ENCODE measurements at places on chromosomes 11 and 22.
A peak's percentile ranks its signal among the peaks of the same experiment; 100 is the strongest.

GRCh38 chr11:46677169-46677568, 23.2 kb downstream of the ARHGAP1 start:
- no peak for DNase-seq

DNA sequence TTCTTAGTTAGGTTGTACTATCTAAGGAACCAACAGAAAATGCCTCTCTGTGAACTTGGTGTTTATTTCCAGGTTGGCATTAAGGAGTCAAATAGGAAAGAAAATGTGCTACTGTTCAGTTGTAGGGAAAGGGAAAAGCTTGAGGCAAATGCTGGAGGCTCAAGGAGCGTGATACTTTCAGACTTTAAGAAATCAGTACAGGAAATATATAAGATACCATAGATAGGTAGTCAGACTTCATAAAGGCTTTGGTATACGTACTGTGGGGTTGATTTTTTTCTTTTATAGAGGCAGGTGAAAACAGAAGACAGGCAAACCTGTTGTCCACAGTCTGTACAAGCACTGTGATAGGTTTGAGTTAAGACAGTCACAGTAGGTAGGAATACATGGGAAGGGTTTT, 30.8 kb downstream of the EP300 start:
- no peak for DNase-seq

GRCh38 chr11:43360361-43361032, 1.8 kb downstream of the TTC17 start:
- DNase-seq: no peak

DNA sequence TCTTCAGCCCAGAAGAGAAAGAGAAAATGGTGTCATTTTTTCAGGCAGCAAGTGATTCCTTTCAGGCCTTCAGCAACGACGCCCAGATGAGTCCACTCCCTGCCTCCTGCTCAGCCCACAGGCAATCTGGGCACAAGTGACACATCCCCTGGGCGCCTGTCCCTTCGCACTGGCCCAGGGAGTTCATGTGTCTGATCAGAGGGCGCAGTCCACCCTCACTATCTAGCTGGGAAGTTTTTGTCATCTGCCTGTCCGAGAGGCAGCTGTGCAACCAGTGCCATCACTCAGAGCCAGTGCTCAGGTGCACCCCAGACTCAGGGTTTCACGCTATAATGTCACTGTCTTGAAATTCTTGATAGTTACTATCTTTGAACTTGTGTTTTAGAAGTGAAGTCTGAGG, 1.4 kb upstream of the KCNQ1OT1 start:
- no peak for DNase-seq

DNA sequence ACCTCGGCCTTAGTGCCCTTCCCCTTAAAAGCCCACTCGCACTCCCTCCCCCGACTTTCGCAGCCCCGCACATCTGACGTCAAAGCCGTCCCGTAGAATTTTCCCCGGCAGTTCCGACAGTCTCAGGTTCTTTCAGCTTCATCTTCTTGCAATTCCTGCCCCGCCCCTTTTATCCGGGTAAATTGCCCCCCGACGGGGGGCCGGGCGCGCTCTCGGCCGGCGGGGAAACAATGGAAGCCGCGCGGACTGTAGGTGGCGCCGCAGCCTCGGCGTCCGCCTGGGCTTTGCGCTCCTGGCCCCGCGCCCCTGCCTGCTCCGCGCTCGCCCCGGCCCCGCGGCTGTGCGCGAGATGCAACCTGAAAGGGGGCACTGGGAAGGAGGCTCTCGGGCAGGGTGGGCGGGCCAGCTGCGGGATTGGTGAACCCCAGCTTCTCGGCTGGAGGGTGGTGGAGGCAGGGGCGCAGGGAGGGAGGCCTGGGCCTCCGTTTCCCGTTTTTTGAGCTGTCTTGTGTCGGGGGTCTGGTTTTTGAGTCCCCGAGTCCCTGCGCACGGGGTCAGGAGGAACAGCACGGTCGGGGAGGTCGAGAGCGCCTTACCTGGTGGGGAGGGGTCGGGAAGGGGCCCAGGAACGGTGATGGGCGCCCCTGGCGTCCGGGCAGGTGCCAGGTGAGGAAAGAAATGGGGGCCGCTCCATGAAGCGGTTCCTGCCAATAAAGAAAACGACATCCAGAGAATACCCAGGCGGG, 859 bp upstream of the FGF19 start:
- no peak for DNase-seq

DNA sequence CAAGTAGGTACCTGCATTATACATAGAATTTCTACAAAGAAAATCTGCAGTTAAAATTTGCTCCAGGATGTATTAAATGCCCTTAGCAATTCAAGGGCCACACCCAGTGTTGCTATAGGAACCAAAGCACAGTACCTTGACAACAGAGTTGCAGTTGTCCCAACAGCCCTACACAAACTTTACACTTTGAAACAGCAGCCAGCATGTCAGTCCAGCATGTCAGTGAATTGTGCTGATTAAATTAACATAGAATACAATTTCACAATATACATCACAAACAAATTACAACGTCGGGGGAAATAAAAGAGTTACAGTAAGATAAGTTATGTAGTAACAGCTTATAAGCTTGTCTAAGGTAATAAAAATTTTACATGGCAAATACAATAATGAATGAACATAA, 389.2 kb downstream of the SOX6 start:
- DNase-seq: no peak

GRCh38 chr22:40200795-40201530, 23.2 kb downstream of the TNRC6B start:
- no peak for DNase-seq

- no peak for DNase-seq
These were observed 4.8 kb upstream of the MRTFA start for GRCh38 chr22:40641269-40641668.

- DNase-seq: no peak
These were observed 5.6 kb downstream of the GAL start for GRCh38 chr11:68689737-68690625.

- DNase-seq: no peak
These were observed 237.8 kb downstream of the TBC1D22A start for GRCh38 chr22:47000256-47000655.

GRCh38 chr11:111565114-111565720, 24.7 kb downstream of the LAYN start:
- peak; percentile 70 for DNase-seq

DNA sequence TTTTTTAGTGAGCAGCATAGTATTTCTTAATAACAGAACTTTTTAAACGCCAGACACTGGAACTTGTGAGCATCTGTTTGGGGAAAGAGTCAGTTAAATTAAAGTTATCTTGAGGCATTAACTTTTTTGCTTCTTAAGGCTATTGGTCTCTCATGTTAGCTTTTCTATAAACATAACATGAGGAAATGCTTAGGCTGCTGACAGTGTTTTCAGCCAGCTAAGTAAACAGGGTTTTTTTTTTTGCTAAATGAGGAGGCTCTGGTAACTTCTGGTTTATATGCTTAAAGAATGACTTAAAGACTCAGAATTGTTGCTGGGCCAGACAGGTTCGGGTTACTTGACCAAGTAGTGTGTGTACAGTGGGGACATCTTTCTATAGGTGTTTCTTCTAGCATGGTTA, 95.8 kb upstream of the ALKBH3 start:
- DNase-seq: no peak

- DNase-seq: no peak
These were observed 109.3 kb upstream of the SNX19 start for GRCh38 chr11:131025421-131026125.

- DNase-seq: no peak
These were observed 102.6 kb downstream of the SPON1 start for GRCh38 chr11:14065141-14065540.

- DNase-seq: peak; percentile 18
These were observed 41.3 kb upstream of the MN1 start for GRCh38 chr22:27842669-27843431.

DNA sequence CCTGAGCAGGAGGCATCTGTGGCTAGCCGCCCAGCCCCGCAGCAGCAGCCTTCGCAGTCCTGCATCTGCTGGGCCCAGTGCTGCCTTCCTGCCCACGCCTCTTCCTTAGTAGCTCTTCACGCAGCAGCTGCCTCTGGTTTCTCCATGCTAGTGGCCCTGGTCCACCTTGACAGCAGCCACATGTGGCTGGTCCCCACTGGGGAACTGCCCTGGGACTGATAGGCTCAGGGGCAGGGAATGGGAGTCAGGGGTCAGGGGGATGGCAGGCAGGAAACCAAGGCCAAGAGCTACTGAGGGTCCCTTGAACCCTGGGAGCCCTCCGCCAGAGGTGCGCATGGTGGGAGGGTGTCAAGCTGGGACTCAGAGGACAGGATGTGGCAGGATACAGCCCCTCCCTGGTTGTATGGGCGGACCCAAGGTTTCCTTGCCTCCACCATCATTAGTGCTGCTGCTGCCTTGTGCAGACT, 99.4 kb upstream of the PITPNB start:
- no peak for DNase-seq

GRCh38 chr22:30092686-30093085, 12.4 kb downstream of the HORMAD2 start:
- no peak for DNase-seq

DNA sequence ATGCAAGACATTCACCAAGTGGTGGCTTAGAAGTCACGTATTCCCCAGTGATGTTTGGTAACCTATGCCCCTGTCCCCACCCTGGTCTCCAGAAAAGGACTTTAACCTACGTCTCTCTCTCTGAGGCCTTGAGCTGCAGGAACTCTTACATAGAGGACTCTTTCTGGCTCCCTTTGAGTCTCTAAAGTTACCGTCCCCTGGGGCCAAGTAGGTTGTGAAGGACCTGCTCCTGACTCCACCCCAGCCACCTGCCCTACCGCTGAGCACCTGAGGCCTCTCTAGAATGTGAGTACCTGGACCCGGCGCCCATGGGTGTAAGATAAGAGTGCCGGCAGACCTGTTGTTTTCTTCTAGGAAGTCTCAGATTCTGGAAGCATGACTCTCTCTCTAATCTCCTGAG, 95.4 kb downstream of the TIMP3 start:
- DNase-seq: no peak

GRCh38 chr11:19574916-19575315, 137.7 kb upstream of the NAV2 start:
- DNase-seq: no peak

DNA sequence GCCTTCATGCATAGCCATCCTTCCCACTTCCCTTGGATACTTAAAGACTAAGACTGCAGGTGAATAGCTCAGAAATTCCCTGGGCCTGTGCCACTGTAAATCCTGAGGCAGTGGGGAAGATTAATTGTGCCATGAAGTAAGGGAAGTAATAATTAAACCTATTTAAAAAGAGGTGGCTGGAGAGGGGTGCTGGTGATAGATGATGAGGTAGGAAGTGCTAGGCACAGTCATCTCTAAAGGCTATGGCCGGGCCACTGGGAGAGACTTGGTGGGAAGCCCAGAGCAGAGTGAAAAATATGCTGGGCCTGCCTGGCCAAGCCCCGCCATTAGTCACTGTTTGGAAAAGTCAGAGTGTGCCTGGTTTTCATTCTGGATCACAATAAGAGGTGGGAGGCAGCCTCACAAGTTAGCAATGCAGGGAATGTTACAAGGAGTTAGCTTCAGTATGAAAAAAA, 197.2 kb upstream of the PITPNB start:
- no peak for DNase-seq

DNA sequence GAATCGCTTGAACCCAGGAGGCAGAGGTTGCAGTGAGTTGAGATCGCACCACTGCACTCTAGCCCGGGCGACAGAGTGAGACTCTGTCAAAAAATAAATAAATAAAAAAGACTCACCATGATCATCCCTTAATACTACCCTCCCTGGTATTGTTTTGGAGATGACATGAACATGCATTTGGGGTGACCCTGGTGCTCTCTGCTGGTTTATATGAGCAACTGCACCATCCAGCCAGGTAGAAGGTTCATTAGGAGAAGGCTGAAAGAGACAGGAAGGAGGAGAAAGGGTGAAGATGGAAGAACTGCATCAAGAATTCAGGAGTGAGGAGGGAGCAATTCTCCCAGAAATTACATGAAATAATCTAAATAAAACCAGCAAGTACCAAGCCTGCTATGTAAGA, 37.8 kb downstream of the SLC5A1 start:
- DNase-seq: no peak

GRCh38 chr11:130527636-130528297, 79.3 kb downstream of the ADAMTS15 start:
- no peak for DNase-seq

- DNase-seq: no peak
These were observed 51.2 kb downstream of the NFAM1 start for GRCh38 chr22:42380769-42381551.

DNA sequence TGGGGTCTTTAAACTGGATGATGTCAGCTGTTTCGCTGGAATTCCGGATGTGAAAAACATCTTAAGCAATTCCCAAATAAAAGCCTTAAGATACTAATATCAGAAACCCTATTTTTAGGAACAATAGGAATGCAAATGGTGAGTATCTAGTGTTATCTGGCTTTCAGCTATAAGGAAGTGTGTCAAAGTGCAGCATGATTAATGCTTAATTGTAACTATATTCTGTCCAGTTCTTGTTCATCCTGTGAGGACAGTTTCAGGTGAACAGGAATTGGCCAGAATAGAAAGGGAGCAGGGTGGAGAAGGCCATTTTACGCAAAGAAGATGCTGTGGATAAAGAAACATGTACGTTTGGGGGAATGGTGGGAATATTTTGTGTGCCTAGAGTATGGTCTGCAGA, 108.2 kb downstream of the RASSF10 start:
- DNase-seq: no peak

DNA sequence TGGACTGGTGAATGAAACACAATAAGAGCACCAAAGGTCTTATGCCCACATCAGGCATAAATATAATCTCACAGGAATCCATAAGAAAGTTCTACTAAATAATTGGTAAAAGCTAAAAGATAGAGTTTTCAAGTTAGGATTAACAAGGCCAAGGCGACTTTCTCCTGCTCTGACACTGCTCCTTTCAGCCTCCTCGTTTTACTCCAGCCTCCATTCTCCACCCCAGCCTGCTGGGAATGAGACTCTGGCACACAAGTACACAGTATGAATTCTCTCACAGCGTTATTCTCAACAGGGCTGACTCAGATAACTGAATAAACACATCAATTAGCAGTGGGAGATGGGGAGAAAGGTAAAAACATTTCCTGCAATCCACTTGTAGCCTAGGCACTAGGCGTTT, 94.9 kb downstream of the APOL5 start:
- no peak for DNase-seq

DNA sequence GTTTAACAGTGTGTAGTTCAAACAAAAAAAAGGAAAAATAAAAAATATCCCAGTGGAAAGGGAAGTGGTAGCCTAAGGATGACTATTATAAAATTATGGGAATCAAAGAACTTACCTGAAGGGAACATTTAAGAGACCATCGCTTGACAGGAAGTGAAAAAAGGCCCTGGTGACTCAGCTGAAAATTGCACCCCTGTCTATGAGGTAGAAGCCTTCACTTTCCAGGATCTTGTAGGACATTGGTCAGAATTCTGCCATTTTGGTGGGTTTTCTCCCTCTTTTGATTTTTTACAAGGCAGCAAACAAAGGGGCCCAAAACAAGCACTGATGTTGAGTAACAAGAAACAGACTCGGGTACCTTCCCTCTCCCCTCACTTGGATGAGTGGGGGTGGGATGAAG, 15.6 kb downstream of the DDX17 start:
- DNase-seq: no peak

GRCh38 chr11:12835286-12835685, 161.1 kb downstream of the TEAD1 start:
- no peak for DNase-seq

Data from activated CD8-positive, alpha-beta memory T cell treated with anti-CD3 and anti-CD28 coated beads, Interleukin-2, amount 10 ng/mL, durations not matched to agents 7 days and 5 days (primary cell).